Activated CD4-positive, CD25-positive, alpha-beta regulatory T cell treated with anti-CD3 and anti-CD28 coated beads, Interleukin-2, amount 50 U/mL, for 72 hours (primary cell): ENCODE measurements at places on chromosomes 12 and 14.

DNA sequence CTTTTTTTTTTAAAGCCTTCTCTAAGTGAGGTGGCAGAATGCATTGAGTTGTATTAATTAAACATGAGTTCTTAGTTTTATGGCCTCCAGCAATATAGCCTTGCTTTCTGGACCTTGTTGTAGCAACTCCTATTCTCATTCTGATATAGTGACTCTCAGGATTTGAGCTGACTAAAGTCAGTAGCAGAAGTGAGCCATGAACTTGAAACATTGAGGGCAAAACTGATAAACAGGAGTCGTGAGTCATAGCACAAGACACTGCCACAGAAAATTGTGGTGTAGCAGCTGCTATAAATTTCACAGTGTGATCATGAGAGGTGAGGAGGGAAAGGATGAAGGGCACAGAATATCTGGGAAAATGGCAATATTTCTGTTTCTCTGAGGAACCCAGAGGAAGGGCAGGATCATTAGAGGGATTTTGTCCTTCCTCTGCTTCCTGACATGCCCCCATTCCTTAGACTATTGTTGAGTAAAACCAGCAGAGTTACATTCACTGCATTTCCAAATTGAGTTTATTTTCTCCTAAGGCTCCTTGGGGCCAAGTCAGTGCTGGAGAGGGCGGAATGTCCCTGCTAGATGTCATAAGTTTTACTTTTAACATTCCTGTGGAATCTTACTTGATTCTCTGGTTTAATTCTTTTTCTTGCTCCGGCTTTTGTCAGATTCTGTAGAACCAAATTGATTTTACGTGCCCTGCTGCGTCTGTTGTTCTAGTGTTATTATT lies 7.5 kb downstream of the KLRG1 start:
- DNase-seq = no peak

DNA sequence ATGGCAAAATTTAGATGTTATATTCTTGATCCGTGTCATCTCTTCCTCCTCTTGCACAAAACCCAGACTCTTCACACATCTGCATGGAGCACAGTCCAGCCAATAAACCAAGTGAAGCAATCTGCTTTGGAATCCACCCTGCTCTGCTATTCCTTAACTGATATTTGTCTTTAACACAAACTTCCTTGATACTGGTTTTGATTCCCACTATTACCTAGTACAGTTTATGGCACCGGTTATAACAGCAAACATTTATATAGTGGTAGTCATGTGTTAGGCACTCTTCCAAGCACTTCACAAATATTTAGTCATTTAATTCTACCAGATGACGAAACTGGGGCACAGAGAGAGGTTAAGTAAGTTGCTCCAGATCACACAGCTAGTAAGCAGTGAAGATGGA lies 12.5 kb downstream of the STYK1 start:
- DNase-seq = no peak

- no peak for DNase-seq
Observed at GRCh38 chr12:83197483-83197914, 510.8 kb downstream of the TMTC2 start.

- no peak for DNase-seq
Observed at GRCh38 chr12:89200217-89200616, 152.1 kb downstream of the DUSP6 start.

GRCh38 chr12:34109390-34109789 lies 87.1 kb downstream of the ALG10 start:
- no peak for DNase-seq

GRCh38 chr14:44657696-44658388 lies 150.8 kb upstream of the FSCB start:
- no peak for DNase-seq

GRCh38 chr12:126210026-126210425 lies 1144.8 kb downstream of the AACS start:
- no peak for DNase-seq

DNA sequence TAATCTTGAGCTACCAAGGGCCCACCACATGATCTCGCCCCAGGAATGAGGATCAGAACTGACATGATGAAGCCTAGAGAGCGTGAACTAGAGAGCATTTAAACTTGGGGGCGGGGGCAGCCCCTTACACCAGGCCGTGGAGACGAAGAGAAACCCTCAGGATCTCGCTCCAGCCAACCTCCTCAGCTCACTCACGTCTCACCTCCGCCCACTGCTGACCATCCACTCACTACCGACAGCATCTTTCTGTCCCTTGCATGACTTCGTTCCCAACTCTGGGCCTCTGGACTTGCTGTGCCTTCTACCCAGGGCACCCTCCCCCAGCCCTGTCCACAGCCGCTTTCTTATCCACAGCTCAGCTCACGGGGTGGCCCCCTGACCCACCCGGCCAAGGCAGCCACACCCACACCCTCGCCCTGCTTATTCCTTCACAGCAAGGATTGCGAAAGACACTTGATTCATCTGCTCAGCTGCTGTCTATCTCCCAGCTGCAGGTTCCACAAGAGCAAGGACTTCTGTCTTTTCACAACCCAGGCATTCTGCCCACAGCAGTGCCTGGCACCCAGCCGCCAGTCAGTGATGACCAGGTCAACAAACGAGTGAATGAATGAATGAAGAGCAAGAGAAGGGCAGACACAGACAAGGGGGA lies 6.4 kb downstream of the STX2 start:
- DNase-seq = no peak

DNA sequence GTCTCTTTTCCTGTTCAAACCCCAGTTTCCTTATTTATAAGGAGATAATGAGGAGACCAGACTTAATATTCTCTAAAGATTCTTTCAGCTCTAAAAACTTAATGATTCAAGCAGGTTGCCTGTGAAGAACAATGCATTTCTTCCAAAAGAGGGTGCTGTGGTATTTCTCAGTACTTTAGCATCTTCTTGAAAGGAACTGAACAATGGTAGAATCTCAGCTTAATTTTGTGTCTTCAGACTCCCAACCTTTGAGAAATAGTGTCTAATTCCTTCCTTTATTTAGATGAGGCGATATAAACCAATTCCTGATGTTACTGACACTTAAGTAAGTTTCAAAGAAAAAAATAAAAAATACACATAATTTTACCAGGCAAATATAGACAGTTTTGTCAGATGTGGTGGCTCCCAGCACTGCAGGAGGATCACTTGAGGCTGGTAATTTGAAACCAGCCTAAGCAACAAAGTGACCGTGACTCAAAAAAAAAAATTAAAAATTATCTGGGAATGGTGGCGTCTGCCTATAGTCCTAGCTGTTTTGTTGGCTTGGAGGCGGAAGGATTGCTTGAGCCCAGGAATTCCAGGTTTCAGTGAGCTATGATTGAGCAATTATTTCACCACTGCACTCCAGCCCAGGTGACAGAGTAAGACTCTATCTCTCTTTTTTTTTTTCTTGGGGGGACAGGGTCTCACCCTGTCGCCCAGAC lies 76.9 kb upstream of the PSMA6 start:
- no peak for DNase-seq

GRCh38 chr12:66152732-66153131 lies 17.1 kb downstream of the TMBIM4 start:
- DNase-seq = no peak

DNA sequence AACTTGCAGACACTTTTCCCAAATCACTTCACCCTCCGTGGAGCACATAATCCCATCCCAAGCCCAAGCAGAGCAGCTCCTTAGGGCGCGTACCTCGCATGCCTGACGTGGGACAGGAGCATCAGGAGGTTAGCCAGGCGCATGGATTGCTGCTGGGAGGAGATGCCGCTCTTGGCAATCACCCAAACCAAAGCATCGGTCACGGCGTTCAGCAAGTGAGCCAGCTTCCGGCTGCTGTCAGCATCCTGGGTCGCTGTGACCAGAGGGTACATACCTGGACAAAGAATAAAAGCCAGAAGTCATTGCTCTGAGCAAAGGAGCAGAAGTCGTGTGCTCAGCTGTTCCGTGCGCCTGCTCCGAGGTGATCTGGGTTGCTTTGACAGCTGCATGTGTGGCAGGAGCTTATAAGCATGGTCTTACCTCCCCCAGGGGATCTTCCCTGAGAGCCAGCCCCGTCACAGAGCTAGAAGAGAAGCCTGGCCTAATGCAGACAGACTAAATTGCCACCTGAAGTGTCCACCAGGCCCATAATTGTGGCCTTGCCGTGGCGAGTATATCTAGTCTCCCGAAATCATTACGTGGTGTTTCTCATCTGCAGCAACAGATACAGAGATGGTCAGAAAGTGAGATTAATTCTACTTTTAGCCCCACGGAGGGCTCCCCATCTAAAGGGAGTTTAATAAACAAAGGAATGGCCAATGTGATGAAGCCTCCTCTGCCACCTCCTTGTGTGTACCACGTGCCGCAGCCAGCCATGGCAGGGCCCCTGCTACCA lies 59.1 kb downstream of the ESR2 start:
- DNase-seq = no peak

GRCh38 chr12:95755261-95755865 lies 35.2 kb downstream of the NTN4 start:
- DNase-seq = no peak

DNA sequence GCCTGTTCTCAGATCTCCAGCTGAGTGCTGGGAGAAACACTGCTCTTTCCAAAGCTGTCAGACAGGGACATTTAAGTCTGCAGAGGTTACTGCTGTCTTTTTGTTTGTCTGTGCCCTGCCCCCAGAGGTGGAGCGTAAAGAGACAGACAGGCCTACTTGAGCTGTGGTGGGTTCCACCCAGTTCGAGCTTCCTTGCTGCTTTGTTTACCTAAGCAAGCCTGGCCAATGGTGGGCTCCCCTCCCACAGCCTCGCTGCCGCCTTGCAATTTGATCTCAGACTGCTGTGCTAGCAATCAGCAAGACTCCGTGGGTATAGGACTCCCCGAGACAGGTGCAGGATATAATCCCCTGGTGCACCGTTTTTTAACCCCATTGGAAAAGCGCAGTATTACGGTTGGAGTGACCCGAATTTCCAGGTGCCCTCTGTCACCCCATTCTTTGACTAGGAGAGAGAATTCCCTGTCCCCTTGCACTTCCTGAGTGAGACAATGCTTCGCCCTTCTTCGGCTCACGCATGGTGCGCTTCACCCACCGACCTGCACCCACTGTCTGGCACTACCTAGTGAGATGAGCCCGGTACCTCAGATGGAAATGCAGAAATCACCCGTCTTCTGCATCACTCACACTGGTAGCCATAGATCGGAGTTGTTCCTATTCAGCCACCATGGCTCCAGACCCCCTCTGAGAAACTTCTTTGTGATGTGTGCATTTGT lies 650.3 kb upstream of the ALG10B start:
- no peak for DNase-seq

DNA sequence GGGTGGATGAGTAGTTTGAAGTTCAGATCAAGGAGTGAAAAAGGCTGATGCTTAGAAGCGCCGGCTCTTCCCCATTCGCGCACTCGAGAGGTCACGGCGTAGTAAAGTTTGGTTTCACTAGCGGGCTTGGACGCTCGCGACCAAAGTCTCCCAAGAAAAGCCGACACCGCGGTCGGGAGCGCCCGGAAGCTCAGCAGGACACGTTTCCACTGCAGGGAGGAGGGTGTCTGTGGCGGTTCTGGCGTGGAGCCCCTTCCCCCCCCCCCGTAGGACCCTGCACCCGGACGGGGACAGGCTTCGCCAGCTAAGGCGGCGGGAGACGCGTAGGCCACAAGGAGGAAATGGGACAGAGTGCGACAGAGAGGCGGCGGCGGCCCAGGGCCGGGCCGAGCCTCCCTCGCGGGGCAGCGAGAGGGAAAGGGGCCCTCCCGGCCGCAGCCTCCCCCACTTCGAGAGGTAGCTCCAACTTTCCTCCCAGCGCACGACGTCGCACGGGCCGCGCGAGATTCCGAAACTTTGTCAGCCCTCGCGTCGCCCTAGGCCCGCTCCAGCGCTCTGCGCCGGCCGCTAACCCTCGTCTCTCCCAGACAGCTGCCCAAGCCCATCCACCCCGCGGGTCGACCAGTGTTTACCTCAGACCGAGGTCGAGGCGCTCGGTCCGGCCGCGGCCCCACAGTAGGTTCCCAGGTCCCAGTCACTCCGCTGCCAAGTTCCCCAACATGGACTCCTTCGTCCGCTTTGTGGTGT lies 480 bp downstream of the SCAF11 start:
- DNase-seq = peak; percentile 62

GRCh38 chr12:72209086-72209485 lies 63.1 kb upstream of the TRHDE start:
- no peak for DNase-seq
